Natural killer cell (primary cell): ENCODE measurements at places on chromosomes 12 and 14.

DNA sequence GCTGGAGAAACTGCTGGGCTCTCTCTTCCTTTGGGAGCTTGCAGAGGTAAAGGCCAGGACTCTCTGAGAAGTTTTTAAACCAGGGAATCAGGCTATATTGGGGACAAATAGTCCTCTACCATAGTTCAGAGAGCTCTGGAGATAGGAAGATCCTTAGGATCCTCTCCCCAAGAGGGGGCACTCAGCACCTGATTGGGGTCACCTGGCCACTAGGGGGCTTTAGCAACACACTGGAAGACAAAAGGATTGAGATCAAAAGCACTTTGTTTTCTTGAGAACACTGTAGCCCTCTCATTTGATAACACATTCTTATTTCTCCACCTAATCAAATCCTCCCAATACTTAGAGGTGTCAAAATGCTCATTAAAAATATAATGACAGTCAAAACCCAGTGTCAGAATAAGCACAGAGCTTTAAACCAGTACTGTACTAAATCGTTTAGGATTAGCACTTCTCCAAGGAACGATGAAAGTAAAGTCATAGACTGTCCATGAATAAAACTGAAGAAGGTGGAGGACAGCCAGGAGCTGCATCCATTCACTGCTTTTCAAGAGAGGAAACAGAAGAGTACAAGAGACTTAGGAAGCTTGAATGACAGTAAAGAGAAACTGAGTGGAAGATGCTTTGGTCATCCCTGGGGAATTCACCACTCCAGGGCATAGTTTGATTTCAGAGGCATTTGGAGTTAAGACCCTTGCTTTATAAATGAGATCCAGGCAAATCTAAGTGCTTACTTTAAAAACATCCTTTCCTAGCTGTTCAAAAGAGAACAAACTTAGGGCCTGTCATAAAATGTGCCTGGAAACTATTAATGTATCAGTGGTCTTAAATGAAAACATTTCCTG lies 26.5 kb downstream of the BMP4 start:
- H3K27ac ChIP-seq = no peak overlapping the region
- DNase-seq = peak; percentile 36
- H3K27me3 ChIP-seq = no peaks in the 10 kb centered on the region
- H3K36me3 ChIP-seq = no peaks in the 10 kb centered on the region
- no peak overlapping the region for H3K4me3 ChIP-seq

- H3K4me1 ChIP-seq = peaks cover 3% of the 10 kb centered on the region
- no peaks in the 10 kb centered on the region for H3K36me3 ChIP-seq
- no peak for DNase-seq
- H3K27ac ChIP-seq = no peak overlapping the region
Observed at GRCh38 chr12:54593725-54594124, 5.3 kb upstream of the PPP1R1A start.

GRCh38 chr12:95970905-95971304 lies 25.2 kb downstream of the HAL start:
- no peaks in the 10 kb centered on the region for H3K27me3 ChIP-seq
- no peaks in the 10 kb centered on the region for H3K36me3 ChIP-seq
- no peak overlapping the region for H3K27ac ChIP-seq

- peak overlapping the region; percentile 44 for H3K4me3 ChIP-seq
- H3K27me3 ChIP-seq = no peaks in the 10 kb centered on the region
- peak overlapping the region; percentile 87 for H3K27ac ChIP-seq
Observed at GRCh38 chr12:6635375-6635855, 344 bp downstream of the LPAR5 start.

- H3K27ac ChIP-seq = no peak overlapping the region
- no peaks in the 10 kb centered on the region for H3K4me1 ChIP-seq
- no peak overlapping the region for H3K4me3 ChIP-seq
- H3K36me3 ChIP-seq = no peaks in the 10 kb centered on the region
Observed at GRCh38 chr14:59117754-59118528, 70.5 kb upstream of the DAAM1 start.

DNA sequence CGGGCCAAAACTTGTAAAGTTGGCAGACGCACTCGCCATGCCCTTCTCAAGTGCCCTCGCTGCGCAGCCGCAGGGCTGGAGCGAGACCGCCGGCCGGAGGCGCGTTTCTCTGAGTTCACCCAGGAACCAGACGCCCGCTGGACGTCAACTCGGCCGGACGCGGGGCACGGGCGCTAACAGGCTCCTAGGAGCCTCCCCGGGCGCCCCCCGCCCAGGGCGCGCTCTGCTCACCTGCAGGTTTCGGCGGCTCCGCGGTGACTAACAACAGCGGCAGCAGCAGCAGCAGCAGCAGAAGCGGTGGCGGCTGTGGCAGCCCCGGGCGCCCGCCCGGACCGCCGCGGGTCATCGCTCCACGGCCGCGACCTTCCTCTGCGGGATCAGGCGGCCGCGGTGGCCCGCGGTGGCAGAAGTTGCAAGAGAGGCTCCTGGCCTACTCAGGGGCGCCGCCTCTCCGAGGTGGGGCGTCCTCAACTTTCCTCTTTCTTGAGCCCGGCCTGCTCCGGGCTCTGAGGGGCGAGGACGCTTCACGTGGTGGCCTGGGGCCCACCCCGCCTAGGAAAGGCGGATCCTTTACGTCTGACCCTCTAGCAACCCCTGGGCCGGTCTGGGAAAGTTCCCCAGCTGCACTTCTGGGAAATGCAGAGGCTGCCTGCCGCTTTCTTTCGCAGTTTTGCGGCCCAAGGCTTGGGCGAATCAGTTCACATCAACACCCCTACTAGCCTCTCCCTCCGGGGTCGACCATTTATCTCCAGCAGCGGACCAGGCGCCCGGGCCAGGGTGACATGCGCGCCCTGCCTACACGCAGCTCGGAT lies at the start of gene PLBD1:
TSS of gene PLBD1 (minus strand) at position 533 of the 812 bp plus-strand sequence. CDS start at position 346, 187 bp downstream.
- H3K4me3 ChIP-seq = peak within 1 kb of the TSS; percentile 15
- H3K36me3 ChIP-seq = no peaks in the 10 kb centered on the region
- H3K4me1 ChIP-seq = peaks cover 7% of the 10 kb centered on the region
- peaks cover 3% of the 10 kb centered on the region for H3K27me3 ChIP-seq
- no peak for DNase-seq

GRCh38 chr12:59067083-59067482 lies 146.8 kb upstream of the LRIG3 start:
- H3K27ac ChIP-seq = no peak overlapping the region
- DNase-seq = no peak
- no peaks in the 10 kb centered on the region for H3K4me1 ChIP-seq
- H3K36me3 ChIP-seq = no peaks in the 10 kb centered on the region
- H3K4me3 ChIP-seq = no peak overlapping the region
- H3K27me3 ChIP-seq = no peaks in the 10 kb centered on the region

- H3K36me3 ChIP-seq = peaks cover 33% of the 10 kb centered on the region
- DNase-seq = no peak
- H3K27me3 ChIP-seq = no peaks in the 10 kb centered on the region
- no peak overlapping the region for H3K27ac ChIP-seq
- H3K4me3 ChIP-seq = no peak overlapping the region
Observed at GRCh38 chr14:45212231-45212630, 40.8 kb downstream of the MIS18BP1 start.

DNA sequence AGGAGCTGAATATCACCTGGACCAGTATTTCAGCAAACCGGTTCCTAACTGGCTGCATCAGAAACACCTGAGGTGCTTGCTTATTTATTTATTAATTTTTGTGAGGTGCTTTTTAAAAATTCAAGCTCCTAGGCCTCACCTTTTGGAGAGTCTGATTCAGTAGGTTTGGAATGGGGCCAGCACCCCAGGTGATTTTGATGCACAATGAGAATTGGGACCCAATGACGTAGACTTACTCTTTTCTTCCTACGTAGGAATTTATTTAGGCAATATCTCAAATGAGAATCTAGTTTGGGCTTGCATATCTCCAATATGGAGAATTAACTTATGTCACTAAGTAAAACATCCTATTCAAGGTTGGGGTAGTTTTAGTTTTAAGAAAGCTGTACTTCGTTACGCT lies 7.3 kb downstream of the YEATS4 start:
- no peak overlapping the region for H3K27ac ChIP-seq
- H3K27me3 ChIP-seq = no peaks in the 10 kb centered on the region
- H3K4me3 ChIP-seq = no peak overlapping the region
- H3K36me3 ChIP-seq = peaks cover 37% of the 10 kb centered on the region

- no peak overlapping the region for H3K4me3 ChIP-seq
- H3K27me3 ChIP-seq = no peaks in the 10 kb centered on the region
- H3K36me3 ChIP-seq = no peaks in the 10 kb centered on the region
Observed at GRCh38 chr12:67891596-67891995, 97.7 kb upstream of the IFNG-AS1 start.

DNA sequence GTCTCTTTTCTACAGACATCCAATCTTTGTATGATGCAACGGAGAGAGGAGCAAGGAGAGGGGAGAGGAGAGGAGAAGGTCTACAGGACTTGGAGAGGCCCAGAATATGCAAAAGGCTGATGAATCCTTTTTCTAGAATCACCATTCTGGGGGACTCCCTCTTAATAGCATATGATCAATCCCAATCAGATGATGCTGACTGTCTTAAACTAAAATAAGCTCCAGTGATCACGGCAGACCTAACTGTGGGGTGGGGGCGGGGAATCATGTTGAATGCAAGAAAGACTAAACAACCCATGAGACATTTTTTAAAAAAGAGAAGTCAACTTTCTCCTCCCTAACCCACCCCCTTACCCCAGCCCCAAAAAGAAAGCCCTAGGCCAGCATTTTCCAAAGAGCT lies 33.4 kb downstream of the BTBD7 start:
- no peak overlapping the region for H3K4me3 ChIP-seq
- H3K4me1 ChIP-seq = peaks cover 3% of the 10 kb centered on the region
- H3K27ac ChIP-seq = no peak overlapping the region
- H3K27me3 ChIP-seq = no peaks in the 10 kb centered on the region

DNA sequence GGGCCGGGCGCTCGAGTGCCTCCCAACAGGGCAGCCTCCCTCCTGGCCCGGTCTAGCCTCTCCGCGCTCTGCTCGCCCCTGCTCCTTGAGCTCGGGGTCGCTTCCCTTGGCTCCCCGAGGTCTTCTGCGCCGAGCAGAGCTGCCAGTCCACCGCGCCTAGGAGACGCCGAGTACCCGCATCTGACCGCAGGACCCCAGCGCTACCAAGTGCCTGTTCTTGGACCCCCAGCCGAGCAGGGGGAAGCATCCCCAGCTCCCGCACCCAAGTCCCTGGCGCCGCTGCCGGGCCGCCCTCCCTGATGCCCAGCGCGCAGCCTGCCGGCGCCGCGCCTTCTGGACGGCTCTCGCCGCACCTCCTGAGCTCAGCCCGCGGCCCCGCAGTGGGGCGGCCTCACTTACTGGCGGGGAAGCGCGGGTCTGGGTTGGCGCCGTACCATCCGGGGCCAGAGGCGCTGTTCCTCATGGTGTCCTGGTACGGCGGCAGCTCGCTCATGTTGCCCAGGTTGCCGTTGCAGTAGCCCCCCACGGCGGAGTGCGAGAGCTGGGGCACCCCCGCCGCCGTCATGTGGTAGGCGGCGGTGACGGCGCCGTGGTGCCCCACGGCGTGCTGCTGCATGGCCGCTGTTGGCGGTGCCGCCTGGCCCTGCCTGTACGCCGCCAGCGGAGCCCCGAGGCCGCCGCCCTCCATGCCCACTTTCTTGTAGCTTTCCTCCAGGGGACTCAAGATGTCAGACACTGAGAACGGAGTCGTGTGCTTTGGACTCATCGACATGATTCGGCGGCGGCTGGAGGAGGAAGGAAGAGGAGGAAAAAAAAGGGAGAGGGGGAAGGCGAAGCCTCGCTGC lies 1.2 kb downstream of the NKX2-1 start:
- no peak overlapping the region for H3K4me3 ChIP-seq
- peaks cover 36% of the 10 kb centered on the region for H3K27me3 ChIP-seq
- no peak for DNase-seq
- no peaks in the 10 kb centered on the region for H3K36me3 ChIP-seq
- no peak overlapping the region for H3K27ac ChIP-seq

DNA sequence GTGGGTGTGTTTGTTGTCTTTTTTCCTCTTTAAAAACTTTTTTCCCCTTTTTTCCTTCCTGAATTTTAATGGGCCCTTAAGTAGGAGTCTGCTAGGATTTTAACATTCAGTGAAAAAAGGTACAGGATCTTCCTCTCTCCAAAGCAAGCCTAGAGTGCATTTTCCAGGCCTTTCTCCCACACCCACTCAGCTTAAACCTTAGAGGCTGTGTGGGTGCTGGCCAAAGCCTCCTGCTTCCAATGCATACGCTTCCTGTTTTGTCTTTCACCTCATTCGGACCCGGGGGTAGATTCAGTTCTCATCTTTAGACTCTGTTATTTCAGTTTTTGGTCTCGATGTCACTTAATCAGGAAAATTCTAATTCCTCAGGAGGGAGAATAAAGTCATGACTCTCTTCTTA lies 51.2 kb downstream of the TMEM30B start:
- DNase-seq = no peak
- no peaks in the 10 kb centered on the region for H3K27me3 ChIP-seq
- no peaks in the 10 kb centered on the region for H3K4me1 ChIP-seq
- no peak overlapping the region for H3K4me3 ChIP-seq
- H3K27ac ChIP-seq = no peak overlapping the region

- no peaks in the 10 kb centered on the region for H3K36me3 ChIP-seq
- no peaks in the 10 kb centered on the region for H3K27me3 ChIP-seq
- peaks cover 52% of the 10 kb centered on the region for H3K4me1 ChIP-seq
- no peak for DNase-seq
- no peak overlapping the region for H3K4me3 ChIP-seq
Observed at GRCh38 chr14:63855281-63855680, 2.5 kb downstream of the SYNE2 start.

GRCh38 chr12:118680356-118680963 lies 300.9 kb upstream of the SRRM4 start:
- H3K27me3 ChIP-seq = no peaks in the 10 kb centered on the region
- H3K4me1 ChIP-seq = no peaks in the 10 kb centered on the region
- no peak for DNase-seq
- no peaks in the 10 kb centered on the region for H3K36me3 ChIP-seq
- no peak overlapping the region for H3K27ac ChIP-seq

DNA sequence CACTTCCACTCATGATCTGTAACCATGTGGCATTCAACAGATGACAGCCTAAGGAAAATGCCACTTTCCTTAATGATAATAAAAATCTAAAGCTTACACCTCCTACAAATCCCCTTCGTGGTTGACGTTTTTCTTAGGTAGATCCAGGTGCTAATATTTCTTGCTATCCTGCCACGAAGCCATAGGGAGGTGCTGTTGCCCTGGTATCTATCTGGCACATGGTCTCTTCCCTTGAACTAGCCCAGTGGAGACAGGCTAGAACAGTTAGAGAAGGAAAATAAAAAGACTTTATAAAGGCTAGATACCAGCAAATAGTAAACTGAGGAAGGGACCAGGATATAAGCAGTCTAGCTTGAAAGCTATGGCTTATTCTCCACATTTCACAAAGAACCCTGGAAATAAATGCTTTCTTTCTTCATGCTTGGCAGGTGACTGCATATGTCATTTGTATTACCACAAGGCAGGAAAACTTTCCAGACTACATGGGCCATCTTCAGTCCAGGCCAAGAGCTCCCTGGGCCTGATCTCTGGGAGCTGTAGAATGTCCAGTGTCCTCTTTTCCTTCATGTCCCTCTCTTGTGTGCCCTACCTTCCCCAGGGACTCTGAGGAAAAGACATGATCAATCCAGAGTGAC lies 15.3 kb downstream of the SPIC start:
- H3K27ac ChIP-seq = no peak overlapping the region
- DNase-seq = peak; percentile 11
- H3K4me3 ChIP-seq = no peak overlapping the region
- H3K36me3 ChIP-seq = no peaks in the 10 kb centered on the region
- peaks cover 4% of the 10 kb centered on the region for H3K27me3 ChIP-seq
